Heart right ventricle (tissue), 16 donors: ENCODE measurements at places on chromosomes 2 and 18. TPM values are rescaled to one million over a fixed set of nuclear protein-coding genes. Genes with fewer than 3 reads are reported as not detected.
A peak's percentile ranks its signal among the peaks of the same experiment; 100 is the strongest.

The IL1F10 gene
- not detected for polyA plus RNA-seq

The COLEC11 gene
- polyA plus RNA-seq = 18.2 TPM

DNA sequence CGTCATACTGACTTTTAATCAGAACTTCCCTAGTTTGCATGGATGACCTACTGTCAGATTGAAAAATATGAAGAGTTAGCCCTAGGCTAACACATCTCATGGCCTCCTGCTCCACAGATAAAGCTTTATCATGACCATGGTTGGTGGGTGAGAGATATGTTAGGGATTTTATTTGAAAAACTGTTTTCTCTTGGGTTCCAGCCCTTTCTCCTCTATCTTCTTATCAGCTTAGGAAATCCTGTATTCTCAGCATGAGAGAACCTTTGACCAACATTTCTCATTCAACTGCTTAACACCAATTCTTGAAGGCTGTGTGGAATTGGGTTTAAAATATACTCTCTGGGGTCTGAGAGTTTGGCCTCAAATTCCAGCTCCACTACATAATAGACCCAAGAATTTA lies 1407.0 kb upstream of the CELF4 start:
- no peak for DNase-seq

GRCh38 chr2:58494071-58494501 lies 253.0 kb upstream of the FANCL start:
- DNase-seq = no peak

DNA sequence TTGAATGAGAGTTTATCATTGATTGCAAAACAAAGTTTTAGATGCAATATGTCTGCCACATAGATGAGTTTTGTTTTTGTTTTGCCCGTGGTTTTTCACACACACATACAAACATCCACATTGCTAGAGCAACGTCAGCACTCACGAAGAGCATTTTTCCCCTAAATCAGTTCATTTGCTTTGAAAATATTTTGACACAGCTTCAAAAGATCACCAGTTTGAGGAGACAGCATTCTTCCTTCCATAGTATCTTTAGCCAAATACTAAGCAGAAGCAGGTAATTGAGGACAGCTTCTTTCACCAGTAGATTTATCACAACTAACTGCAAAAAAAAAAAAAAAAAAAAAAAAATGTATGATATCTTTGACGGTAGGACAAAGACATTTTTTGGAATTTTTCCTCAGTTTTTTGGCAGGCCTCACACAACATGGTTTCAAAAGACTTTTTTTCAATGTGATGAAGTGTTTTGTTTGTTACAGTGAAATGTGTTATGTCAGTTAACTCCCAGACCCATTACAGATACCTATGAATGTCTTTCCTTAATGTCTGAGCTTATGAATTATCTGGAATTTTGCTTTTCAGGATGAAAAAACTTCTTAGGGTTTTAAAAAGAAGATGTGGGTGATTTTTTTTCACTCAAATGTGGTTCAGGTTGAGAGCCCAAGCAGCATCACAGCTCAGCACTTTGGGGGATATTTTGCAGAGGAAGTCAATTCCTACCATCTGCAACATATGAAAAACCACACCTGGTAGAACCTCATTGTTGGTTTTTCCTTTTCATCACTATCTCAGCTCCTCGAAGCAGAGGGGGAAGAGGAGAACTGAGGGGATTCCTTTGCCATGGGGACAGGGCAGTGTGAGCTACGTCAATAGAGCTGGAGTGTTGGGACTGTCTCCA lies 31.6 kb downstream of the AOX1 start:
- DNase-seq = no peak

The GPR39 gene
- not detected for polyA plus RNA-seq

- no peak for DNase-seq
Observed at GRCh38 chr2:175880-176820, 87.7 kb downstream of the SH3YL1 start.

GRCh38 chr2:7586898-7587297 lies 669.7 kb downstream of the RNF144A start:
- DNase-seq = no peak

The PRKAG3 gene
- polyA plus RNA-seq = 0.03 TPM

The CFAP53 gene
- 0.44 TPM for polyA plus RNA-seq

DNA sequence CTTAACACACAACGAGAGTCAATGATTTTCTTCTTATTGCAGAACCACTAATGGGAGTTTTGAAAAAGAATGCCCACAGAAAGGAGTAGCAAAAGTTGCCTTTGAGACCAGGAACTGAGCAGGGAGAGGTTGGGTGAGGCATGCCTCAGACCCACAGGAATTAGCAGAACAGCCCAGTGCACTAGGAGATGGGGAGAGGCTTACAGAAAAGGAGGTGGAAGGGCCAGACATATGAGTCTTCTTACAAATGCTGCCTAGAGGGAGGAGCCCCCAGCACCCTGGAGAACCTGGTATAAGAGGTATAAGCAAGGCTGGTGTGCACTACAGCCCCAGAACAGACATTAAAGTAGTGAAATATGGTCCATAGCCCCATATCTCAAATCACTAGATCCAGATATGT lies 162.0 kb downstream of the DTNA start:
- no peak for DNase-seq

GRCh38 chr18:69400253-69400975 lies at the start of gene DOK6:
DOK6 (plus strand) TSS chr18:69400888.
- DNase-seq = peak; percentile 67

The NYAP2 gene
- polyA plus RNA-seq = not detected

The TUBA3D gene
- 677 TPM for polyA plus RNA-seq

DNA sequence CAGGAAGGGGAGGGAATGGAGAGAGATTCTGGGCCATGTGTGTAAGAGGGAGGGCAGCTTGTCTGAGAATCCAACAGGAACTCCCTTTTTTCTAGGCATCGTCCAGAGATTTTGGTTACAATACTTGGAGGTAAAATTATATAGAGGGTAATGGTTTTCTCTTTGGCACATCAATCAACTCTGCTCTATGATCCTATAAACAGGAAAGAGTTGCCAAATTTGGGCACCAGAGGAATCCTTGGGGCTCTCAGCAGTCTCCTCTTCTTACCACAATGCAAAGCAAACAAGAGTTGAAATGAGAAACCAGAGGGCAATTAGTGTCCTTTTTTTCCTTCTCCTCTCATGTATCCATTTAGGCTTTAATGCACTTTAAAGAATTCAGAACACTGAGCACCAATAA lies 243.4 kb downstream of the SLC8A1 start:
- DNase-seq = no peak

The UCN gene
- polyA plus RNA-seq = 4.1 TPM

DNA sequence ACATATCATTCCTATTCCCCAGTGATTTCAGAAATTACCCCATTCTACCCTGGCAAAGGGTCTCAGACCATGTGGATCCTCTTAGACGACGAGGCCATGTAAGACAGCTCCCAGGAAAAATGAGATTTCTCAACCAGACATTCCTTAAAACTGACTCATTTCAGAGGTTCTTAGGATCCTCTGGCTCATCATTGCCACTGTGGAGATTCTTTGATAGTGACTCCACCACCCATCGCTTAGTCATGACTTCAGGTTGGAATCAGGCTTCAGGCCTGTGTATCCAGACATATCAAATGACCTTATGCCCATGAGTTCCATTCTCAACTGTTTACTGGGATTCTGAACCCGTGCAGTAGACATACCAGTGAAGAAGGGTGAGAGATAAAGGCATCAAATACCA lies 245.6 kb upstream of the TCF4 start:
- no peak for DNase-seq

DNA sequence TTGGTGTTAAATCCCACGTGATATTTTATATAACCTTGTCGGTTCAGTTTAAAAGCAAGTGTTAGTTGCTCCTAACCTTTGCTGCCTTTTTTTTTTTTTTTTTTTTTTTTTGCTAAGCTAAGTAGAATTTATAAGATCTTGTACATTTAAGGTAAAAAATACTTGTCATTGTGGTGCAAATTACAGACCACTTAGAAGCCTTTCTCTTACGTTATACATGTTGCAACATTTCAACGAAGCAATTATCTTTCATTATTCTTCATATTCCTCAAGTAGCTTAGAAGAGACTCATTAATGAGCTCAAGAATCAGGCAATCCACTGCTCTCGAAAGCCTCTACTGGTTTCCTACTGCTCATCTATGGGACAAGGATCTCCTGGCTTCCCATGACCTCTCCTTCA lies 14.9 kb upstream of the IL1RL2 start:
- no peak for DNase-seq

- peak; percentile 19 for DNase-seq
Observed at GRCh38 chr2:226308986-226309385, 490.6 kb downstream of the IRS1 start.

GRCh38 chr2:16774980-16775898 lies 109.6 kb upstream of the CYRIA start:
- no peak for DNase-seq

DNA sequence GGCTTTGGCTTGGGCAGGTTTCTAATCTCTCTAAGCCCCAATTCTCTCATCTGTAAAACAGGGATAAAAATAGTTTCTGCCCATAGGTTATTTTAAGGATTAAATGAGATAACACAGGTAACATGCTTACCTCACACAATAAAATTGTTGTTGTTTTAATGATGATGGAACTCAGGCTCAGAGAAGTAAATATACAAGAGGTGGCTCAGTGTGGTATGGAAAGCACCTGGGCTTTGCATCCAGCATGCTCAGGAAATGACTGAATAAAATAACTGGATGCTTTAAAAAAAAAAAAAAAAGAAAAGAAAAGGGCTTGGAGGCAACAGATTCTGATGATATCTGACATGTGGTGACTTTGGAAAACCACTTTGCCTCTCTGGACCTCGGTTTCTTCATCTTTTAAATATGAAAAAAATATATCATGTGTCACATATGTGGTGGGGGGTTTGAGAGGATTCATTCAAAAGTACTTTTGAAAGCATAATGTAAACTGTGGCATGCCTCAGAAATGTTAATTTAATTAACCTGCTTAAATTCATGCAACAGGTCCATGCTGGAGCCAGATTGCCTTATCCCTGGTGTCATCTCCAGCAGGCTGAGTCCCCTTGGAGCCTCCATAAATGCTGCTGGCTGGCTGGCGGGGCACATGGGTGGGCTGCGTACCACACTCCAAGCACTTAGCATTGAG lies 112.8 kb upstream of the CDC42EP3 start:
- DNase-seq = no peak

DNA sequence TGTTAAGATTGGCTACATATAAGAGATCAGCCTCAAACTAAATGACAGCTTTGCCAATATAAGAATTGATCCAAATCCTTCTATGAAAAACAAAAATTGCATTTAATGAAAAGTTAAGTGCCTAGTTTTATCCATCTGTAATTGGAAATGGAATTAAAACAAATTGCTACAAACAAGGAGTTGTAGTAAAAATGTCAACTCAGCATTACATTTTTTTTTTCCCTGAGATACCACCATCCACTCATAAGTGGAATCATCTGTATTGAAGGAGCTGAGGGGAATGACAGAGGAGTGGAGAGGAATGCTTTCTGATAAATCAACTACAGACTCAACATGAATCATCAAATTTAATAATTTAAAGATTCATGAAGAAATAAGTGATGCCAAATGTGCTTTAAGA lies 601.8 kb downstream of the TMEM182 start:
- no peak for DNase-seq

The AAK1 gene
- polyA plus RNA-seq = 34.2 TPM

DNA sequence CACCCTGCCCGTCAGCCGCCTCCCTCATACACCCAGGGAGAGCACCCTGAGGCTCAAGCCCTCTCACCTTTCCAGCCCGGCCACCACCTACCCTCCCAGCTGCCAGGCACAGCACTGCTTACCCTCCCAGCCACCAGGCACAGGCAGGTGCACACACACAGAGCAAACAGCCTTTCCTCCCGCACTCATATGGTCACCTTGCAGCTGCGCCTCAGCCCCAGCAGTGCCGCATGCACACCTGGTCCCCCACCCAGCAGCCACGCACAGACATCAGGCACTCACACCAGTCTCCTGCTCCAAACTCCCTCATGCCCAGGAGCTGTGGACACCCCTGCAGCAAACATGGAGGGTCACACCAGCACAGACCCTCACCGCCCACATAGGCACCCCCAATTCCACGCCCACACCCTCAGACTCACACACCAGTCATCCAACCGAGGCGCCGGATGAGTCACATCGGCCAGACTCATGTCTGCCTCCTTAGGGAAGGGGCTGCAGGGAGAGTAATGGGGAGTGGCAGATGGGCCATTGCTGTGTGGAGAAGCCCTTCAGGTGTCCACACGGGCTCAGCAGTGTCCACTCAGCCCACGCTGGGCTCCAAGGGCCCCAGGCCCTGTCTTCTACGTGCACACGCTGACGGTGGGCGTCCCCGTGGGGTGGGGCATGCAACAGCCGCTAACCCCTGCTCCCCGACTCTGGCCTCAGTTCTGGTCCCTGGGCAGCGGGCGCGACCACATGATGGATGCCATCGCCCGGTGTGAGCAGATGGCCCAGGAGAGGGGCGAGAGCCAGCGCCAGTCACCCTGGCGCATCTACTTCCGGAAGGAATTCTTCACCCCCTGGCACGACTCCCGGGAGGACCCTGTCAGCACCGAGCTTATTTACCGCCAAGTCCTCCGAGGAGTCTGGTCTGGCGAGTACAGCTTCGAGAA lies 22.3 kb upstream of the GPR17 start:
- DNase-seq = no peak

The PARD3B gene
- 0.46 TPM for polyA plus RNA-seq

GRCh38 chr2:37616677-37617005 lies 54.8 kb downstream of the CDC42EP3 start:
- no peak for DNase-seq

The ANKRD30B gene
- polyA plus RNA-seq = not detected

- DNase-seq = no peak
Observed at GRCh38 chr2:64462940-64463700, 9.2 kb downstream of the LGALSL start.

The DSEL gene
- polyA plus RNA-seq = 0.73 TPM

The CFC1 gene
- not detected for polyA plus RNA-seq

GRCh38 chr2:11097038-11097720 lies 58.1 kb upstream of the SLC66A3 start:
- peak; percentile 62 for DNase-seq

The SFXN5 gene
- polyA plus RNA-seq = 4.4 TPM

GRCh38 chr2:17057109-17058017 lies 391.7 kb upstream of the CYRIA start:
- no peak for DNase-seq

DNA sequence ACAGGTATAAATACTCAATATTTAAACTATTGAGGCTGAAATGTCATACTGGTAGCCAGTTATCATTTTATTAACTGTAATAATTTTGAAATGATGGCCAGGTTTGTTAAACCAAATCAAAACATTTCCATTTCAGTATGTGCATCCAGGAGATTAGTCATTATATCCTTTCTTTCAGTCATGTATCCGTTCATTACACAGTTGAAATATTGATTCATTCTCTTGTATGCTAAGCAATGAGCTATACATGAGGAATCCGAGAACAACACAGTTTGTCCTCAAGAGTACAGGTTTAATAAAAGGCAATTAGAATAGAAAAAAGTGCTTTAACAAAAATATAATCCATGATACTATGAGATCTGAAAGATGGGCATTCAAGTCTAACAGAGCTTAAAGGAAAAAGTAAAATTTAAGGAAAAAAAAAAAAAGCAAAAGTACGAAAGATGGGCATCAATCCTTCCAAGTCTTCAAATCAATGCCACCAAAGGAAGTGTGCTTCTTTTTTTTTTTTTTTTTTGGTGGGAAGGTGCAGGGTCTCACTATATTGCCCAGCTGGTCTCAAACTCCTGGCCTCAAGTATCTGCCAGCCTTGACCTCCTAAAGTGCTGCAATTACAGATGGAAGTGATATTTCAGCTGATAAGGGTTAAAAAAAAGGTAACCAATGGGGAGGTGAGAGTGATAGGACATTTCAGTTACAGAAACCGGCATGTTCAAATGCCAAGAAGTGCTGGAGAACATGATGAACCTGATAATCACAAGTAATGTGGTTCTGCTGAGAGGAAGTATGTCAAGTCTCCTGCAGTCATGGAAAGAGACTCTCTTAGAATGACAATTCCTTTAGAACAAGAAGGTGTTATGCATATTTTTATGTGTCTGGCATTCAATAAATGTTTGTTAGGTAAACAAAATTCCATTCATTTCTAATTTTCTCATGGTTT lies 35.8 kb downstream of the PUM2 start:
- DNase-seq = no peak
